Hepatocyte (in vitro differentiated cells): ENCODE measurements at places on chromosomes 7 and 10.

DNA sequence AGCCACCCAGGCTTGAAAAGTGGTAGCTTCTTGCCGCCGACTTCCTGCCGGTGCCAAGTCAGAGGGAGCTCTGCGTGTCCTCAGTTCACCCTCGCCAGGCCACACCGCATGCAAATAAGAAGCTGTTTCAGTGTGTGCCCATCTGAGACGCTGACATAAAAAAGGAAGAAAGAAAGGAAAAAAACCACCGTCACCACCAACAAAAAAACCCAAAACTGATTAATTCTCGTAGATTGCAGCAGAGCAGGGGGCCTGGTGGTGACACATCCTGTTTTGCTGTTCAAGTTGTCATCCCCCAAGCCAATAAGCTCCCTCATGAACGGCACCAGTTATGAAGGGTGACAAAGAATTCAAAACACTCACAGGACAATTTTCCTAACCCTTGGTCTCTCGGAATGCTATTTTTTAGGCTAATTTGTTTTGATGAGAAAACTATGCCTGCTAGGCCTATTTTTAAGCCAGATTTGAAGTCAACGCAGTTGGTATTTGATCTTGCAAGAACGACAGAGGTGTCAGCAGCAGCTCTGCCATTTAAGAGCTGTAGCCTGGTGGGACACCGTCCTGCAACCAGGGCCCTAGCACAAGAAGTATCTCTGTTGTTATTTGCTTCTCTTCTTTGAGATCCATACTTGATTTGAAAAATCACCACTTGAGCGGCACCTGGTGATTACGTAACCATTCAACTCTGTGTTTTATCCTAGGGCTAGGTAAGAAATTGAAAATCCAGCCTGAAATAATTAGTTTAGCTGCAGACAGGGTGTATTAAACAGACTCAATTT is 145.6 kb downstream of the PFKFB3 start:
- DNase-seq, result no peak

DNA sequence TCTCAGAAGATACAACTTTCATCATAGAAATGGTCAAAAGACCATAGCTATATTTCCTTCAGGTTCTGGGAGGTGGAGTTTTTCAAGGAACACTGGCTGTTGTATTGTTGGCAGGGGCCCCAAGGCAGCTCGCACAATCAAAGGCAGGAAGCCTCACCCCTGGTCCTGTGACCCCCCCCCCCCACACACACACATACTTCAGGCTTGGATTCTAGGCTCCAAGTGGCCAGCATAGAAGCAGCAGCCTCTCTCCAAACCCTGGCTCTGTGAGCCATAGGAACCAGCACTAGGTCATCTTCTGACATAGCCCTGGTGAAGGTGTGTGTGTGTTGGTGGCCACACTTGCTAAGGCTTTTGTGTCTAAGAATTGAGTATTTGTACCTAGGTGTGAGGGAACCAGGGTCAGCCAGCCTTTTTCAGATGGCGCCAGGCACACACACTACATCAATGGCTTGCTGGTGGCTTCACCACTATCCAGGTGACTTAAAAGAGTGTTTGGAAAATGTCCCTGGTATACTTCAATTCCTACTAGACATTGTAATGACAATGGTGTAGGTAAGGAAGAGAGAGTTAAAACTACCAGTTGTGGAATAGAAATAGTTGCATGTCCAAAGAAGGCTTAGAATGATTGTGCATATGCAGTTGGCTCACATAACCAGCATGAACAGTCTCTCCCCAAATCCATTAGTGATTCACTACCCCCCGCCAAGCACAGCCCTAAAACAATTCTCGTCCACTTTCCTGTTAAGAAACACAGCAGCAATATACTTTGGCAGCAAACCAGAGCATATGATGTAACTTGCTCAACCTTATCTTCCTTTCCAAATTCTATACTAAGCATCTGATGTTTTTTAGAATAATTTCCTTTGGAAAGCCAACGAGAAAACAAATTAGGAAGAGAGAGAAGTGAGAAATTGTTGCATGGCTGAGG is 91.3 kb downstream of the AVL9 start:
- DNase-seq, result no peak

DNA sequence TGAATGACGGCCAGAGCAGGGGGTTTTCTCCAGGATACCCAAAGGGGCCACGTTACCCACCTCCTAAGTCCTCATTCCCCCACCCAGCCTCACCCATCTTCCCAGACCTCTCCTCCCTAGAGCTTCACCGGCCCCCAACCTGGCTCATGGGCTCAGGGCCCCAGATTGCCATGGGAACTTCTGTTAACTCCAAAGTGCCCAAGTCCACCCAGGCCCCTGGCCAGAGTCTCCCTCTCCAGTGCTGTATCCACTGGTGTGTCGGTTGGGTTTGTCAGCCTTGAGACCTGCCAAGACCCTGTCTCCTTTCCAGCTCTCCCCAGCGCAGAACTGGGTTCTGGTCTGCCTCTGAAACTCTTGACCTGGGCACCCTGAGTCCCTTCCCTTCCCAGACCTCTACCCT is 37.1 kb upstream of the ZMIZ2 start:
- DNase-seq, result no peak

DNA sequence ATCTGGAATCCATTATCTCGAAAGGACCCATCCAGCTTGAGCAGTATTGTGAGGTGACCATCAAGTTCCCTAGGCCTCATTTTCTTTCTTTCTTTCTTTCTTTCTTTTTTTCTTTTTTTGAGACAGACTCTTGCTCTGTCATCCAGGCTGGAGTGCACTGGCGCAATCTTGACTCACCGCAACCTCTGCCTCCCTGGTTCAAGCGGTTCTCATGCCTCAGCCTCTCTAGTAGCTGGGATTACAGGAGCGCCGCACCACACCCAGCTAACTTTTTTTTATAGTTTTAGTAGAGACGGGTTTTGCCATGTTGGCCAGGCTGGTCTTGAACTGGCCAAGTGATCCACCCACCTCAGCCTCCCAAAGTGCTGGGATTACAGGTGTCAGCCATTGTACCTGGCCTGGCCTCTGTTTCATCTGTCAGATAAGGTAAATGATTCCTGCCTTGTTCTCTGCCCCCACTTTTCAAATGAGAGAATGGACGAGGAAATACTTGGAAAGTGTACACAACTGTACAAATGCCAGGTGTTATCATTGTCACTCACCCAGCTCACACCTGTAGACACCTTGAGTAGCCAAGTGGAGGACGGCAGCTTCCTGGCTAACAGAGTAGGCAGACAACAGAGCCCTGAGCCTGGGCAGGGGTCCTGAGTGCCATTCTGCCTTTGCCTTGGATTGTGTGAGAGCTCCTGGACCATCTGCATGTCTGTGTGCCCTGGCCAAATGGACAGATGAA is 54.1 kb downstream of the HK1 start:
- no peak for DNase-seq

- no peak for DNase-seq
Observed at GRCh38 chr7:76129836-76130235, 71.9 kb upstream of the SRRM3 start.

DNA sequence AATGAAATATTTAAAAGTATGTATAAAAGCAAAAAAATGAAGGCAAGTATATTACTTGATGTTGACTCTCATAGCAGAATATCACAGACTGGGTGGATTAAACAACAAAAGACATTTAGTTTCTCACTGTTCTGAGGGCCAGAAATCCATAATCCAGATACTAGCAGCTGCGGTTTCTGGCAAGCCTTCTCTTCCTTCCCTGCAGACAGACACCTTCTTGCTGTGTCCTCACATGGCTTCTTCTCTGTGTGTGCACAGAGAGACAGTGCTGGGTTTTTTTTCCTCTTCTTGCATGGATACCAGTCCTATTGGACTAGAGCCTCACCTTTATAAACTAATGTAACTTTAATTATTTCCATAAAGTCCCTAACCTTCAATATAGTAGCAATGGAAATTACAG is 127.9 kb upstream of the AKR1E2 start:
- DNase-seq, result no peak
